ENCODE measurements at places on chromosomes 2 and 18.

GRCh38 chr2:73156539-73157124 is 43.9 kb upstream of the RAB11FIP5 start:
- peak; percentile 84 for DNase-seq

- DNase-seq, result no peak
Observed at GRCh38 chr2:75799859-75800258, 89.1 kb upstream of the GCFC2 start.

- DNase-seq, result peak; percentile 75
Observed at GRCh38 chr18:76803814-76804213, 18.5 kb upstream of the ZNF236 start.

- no peak for DNase-seq
Observed at GRCh38 chr2:30456579-30456978, 9.5 kb downstream of the LCLAT1 start.

GRCh38 chr2:232190796-232191195 is 187.8 kb upstream of the ALPP start:
- DNase-seq, result no peak

DNA sequence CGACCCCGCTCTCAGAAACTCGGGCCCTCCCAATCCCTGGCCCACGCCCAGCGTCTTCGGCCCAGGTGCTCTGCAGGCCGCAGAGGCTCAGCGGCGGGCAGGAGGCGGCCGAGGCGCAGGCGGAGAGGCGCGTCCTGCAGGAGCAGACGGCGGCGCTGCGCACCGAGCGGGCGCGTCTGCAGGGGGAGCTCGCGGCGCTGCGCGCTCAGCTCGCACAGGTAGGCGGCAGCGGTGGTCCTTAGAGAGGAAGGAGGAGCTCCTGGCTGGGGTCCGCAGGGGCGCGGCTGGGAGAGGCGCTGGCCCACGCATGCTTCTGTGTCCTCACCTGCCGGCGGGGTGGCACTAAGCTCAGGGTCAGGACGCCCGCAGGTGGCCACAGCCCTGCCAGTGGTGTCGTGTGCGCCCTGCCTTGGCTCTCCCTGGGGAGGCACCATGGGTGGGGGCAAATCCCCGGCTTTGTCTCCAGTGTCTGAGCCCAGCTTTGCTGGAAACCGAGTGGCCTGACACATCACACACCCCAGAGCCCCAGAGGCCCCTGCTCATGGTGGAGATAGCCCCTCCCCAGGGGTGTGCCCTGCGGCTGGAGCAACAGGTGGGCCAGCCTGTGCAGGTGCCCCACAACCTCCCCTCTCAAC is 14.9 kb upstream of the SNED1 start:
- no peak for DNase-seq

- DNase-seq, result no peak
Observed at GRCh38 chr2:8151888-8152287, 530.0 kb upstream of the ID2 start.

- peak; percentile 3 for DNase-seq
Observed at GRCh38 chr2:110994250-110994961, 126.3 kb upstream of the BCL2L11 start.

- DNase-seq, result no peak
Observed at GRCh38 chr2:24026233-24026632, 16.3 kb downstream of the MFSD2B start.

DNA sequence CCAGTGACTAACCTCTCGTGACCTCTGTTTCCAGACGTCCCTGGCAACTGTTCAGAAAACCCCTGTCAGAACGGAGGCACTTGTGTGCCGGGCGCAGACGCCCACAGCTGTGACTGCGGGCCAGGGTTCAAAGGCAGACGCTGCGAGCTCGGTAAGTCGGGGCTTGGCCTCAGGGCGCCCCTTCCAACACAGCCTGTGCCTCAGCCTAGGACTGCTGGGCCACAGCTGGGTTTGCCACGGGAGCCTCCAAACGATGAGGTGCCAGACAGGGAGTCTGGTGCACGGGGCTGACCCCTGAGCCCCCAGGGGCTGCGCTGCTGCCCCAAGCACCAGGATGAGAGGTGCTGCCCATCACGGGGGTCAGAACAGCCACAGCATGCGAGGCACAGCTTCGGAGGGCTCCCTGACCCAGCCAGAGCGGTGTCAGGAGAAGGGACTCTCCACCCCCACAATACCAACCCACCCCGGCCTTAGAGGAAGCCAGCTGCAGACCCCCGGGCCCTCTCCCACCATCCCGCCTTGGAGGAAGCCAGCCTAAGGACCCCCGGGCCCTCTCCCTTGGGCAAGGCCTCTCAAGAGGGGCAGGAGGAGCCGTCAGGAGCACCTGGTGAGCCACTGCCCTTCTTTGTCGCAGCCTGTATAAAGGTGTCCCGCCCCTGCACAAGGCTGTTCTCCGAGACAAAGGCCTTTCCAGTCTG is 20.3 kb downstream of the MTERF4 start:
- DNase-seq, result no peak

- DNase-seq, result peak; percentile 58
Observed at GRCh38 chr2:86790676-86791572, at the start of gene CD8A. TSS of gene CD8A (minus strand) at chr2:86790913. CDS start at chr2:86790825, 88 bp downstream.

DNA sequence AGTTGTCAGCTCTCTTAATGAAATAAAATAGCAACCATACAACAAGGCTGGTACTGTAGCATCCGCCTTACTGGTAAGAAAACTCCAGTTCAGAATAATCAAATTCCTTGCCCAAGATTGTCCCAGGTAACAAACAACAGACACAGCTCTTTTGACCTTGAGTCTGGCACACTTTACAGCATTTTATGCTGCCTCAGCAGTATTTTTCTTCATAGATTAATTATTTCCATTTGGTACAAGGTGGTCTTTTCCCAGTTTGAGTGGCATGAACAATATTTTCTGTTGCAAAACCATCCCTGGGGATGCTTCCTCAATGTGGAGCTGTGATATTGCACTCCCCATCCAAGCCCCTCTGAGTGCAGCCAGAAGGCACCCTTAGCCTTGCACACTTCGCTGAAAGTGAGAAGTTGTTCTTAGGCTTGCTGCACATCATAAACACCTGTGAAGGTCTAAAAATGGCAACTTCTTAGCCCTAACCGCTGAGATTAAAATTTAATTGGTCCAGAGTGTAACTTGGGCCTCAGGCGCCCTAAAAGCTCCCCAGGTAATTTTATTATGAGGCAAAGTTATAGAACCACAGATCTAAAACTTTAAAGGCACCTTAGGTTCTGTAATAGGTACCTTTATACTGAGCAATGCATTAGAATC is 523.3 kb downstream of the CMPK2 start:
- DNase-seq, result no peak

GRCh38 chr2:164802095-164802707 is 39.4 kb downstream of the COBLL1 start:
- no peak for DNase-seq

- DNase-seq, result no peak
Observed at GRCh38 chr2:62321380-62322289, 125.7 kb downstream of the B3GNT2 start.

DNA sequence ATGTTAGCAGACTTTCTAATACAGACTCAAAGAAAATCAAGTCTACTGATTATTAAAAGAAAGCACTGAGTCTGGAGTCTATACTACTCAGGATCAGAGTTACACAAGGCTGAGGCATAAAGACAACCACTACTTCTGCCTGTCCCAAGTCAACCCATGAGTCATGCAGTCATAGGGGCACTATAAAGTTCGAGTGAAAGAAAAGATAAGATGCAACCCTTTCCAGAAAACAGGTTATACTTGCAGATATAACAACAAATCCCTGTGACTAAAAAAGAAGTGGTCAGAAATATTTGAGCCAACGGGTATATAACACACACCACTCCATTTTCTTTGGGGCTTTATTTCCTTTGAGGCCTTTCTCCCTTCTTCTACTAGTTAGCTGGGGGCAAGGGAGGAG is 18.6 kb upstream of the SCRN3 start:
- peak; percentile 54 for DNase-seq

- no peak for DNase-seq
Observed at GRCh38 chr2:241298673-241299072, 16.8 kb downstream of the HDLBP start.

GRCh38 chr2:187302116-187302515 is 145.9 kb downstream of the CALCRL start:
- no peak for DNase-seq
